ENCODE measurements at places on chromosomes 2 and 18.

DNA sequence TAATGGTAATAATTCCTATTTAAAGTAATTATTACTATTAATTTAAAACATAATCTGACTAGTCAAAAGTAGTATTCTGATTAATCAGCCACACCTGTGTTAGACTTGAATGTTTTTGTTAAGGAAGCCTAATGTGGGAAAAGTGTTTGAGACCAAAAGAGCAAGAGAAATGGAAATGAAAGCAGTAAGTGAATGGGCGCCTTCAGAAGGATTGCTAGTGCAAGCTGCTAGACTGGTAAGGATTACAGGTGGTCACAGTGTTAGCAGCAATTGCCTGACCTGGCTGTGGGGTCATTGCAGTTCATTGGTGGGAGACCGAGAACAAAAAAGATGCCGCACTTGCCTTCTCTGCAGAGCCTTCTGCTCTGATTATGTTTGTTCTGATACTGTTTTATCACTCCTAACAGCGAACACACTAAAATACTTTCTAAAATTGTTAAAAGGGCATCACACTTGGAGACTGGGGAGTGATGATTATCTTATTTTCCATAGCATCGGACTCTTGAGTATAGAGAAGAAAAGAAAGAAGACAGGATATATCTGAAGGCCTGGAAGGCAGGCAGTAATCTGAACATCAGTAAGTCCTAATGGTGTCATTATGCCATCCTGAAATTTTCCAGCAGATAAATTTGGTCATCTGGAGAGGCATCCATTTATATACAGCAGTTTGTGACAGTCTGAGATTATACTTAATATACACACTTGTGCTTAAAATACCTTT, 5.8 kb downstream of the SOCS6 start:
- no peak for DNase-seq

DNA sequence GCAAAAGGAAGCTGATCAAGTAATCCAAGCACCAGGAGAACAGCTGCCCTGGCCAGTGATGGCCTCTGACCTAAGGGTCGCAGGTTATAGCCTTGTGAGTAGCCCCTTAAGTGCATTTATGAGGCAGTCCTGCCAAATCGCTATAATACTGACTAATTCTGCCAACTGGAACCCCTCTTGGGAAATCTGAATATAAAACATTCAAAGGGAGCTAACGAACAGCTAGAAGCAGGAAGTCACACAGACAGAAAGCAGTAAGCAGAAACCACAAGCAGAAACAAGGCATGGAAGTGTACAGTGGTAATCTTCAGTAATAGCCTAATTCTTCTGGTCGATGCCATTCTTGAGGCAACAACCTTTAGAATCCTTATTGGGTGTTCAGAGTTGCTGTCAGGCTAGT, 521.3 kb downstream of the METTL4 start:
- DNase-seq, result no peak

GRCh38 chr2:156434461-156435291, 1.5 kb upstream of the GPD2 start:
- no peak for DNase-seq

GRCh38 chr18:35127201-35127600, 86.0 kb downstream of the MAPRE2 start:
- no peak for DNase-seq

DNA sequence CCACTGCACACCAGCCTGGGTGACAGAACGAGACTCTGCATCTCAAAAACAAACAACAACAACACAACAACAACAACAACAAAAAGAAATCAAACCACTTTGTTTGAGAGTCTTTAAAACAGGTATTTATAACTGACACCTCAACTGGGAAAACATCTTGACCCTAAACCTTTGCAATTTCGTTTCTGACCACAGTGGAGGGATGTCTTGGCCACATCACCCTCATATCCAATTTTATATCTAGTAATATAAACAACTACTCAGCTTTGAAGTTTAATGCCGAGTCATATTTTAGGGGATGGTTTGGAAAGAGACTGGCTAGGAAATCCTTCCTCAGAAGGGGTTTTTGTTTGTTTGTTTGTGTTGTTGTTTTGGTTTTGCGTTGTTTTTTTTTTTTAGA, 37.8 kb upstream of the RMDN2 start:
- DNase-seq, result no peak

- no peak for DNase-seq
Observed at GRCh38 chr2:218831378-218831990, at the start of gene PRKAG3. Gene PRKAG3, minus strand, starts transcription at chr2:218831803.

DNA sequence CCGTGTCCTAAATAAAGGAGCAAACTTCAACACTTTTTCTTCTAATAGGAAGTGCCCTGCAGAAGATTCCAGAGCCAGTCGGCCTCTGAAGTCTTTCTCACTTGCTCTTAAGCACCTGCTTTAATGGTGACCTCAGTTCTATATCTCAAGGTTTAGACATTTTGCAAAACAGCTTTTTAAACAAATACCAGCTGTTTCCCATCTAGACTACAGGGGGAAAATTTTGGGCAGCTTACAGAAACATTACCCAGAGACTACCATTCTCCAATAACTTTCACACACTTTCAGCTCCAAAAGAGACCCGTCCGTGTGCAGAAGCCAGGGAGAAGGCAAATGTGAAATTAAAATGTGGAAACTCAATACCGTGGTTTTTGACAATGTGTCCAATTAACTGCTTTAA, 285.3 kb upstream of the CCDC68 start:
- no peak for DNase-seq

- no peak for DNase-seq
Observed at GRCh38 chr2:221642447-221642846, 70.3 kb upstream of the EPHA4 start.

- DNase-seq, result no peak
Observed at GRCh38 chr18:65435534-65435933, 315.3 kb upstream of the CDH7 start.

GRCh38 chr2:78035804-78036203, 513.6 kb upstream of the LRRTM4 start:
- DNase-seq, result no peak

GRCh38 chr2:240817496-240818292, 2.3 kb downstream of the KIF1A start:
- DNase-seq, result no peak

GRCh38 chr2:127065299-127065939, 41.5 kb downstream of the BIN1 start:
- no peak for DNase-seq

DNA sequence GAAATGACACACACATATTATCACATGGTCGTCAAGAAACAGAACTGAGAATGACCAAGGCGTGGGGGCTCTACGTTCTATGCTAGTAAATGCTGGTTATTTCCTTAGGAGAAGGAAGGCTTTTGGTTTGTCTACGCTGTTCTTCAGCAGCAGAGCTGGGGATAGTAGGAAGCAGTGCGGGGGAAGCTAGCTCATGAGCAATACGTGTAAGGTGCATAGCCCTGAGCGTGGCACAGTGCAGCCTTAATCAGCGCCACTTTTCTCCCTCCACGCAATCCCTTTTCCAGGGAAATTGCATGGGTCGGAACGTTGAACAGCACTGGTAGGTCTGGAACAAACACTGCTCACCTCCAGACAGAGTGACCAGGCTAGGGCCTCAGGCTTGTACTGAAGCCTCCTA, 199.6 kb upstream of the FBXO11 start:
- no peak for DNase-seq

- no peak for DNase-seq
Observed at GRCh38 chr2:229520691-229521096, 193.7 kb downstream of the DNER start.

GRCh38 chr2:234388591-234388990, 108.3 kb downstream of the ARL4C start:
- DNase-seq, result no peak
